Thoracic aorta (tissue), 2 donors: ENCODE measurements at places on chromosomes 7 and 10. TPM values are rescaled to one million over a fixed set of nuclear protein-coding genes. Genes with fewer than 3 reads are reported as not detected.

The ZNF722 gene
- not detected for total RNA-seq

DNA sequence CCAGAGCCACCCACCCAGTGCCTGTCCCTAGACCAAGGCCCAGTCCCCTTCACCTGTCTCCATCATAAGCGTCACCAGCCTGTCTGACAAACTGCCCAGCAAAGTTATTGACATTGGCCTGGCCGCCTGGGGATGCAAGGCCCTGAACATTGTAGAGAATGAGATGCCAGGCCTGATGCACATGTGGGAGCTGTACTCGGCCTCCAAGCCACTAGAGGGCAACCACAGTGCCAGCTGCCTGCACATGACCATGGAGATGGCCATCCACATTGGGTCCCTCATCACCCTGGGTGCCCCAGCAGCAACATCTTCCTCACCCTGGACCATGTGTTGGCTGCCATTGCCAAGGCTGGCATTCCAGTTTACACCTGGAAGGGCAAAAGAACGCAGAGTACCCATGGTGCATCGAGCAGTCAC is 63.7 kb upstream of the ANTXRL start:
- H3K36me3 ChIP-seq: no peaks in the 10 kb centered on the region
- H3K4me3 ChIP-seq: no peak overlapping the region
- H3K27ac ChIP-seq: no peak overlapping the region
- no peaks in the 10 kb centered on the region for H3K27me3 ChIP-seq
- no peaks in the 10 kb centered on the region for H3K4me1 ChIP-seq
- no peak for DNase-seq

The RADIL gene
- 6.7 TPM for total RNA-seq

- H3K27ac ChIP-seq: peak overlapping the region; percentile 77
- peaks cover 21% of the 10 kb centered on the region for H3K4me1 ChIP-seq
- no peaks in the 10 kb centered on the region for H3K36me3 ChIP-seq
- no peak for DNase-seq
- H3K27me3 ChIP-seq: no peaks in the 10 kb centered on the region
Observed at GRCh38 chr10:103232131-103232673, 13.5 kb upstream of the RPEL1 start.

DNA sequence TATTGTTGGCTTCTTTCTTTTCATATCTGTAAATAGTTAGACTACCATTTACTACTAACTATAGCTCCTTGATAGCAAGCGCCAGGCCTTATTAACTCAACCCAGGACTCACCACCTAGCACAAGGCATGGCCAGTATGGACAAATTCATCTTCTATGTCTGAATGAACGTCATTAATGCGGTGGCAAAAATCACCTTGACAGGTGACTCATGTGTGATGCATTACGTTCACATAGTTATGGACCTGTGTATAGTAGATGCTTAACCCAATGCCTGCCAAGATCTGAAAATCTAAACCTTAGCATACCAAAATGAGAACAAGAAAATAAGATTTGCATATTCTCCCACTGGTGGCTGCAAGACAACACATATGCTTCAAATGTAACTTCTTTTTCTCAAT is 300.8 kb downstream of the PARD3 start:
- no peaks in the 10 kb centered on the region for H3K4me1 ChIP-seq
- H3K27me3 ChIP-seq: no peaks in the 10 kb centered on the region
- DNase-seq: no peak

The TSPAN15 gene
- total RNA-seq: 4.7 TPM

DNA sequence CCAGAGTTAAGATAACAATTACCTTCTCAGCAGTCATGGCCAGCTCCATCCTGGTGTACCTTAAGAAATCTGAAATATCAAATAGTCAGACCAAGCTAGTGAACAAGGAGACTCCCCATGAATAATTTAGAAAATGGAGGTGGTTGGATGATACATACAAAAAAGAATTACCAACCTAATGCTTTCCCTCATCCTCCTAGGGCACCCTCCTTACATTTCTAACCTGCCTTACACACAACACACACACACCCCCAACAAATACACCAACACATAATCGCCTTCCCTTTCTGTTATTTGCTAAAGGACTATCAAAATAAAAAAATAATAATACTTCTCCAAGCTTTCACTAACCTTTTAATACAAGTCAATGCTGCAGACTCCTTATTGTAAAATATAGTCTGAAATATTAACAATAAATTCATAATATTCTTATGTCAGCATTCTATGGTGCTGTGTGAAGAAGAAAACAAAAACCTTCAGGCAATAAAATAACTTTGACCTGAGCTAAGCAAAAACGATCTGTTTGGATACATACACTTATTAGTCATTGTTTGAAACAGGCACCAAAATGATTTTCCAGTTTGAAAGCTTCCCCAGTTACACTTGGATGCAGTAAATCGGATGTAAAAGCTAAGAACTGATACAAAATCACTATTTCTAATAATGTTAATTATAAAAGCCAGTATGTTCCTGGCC is 3.4 kb downstream of the TWIST1 start:
- H3K36me3 ChIP-seq: no peaks in the 10 kb centered on the region
- peak overlapping the region; percentile 92 for H3K4me3 ChIP-seq
- peaks cover 32% of the 10 kb centered on the region for H3K4me1 ChIP-seq

The PIK3AP1 gene
- total RNA-seq: 20.2 TPM

The UNCX gene
- not detected for total RNA-seq

The CCDC172 gene
- total RNA-seq: not detected

DNA sequence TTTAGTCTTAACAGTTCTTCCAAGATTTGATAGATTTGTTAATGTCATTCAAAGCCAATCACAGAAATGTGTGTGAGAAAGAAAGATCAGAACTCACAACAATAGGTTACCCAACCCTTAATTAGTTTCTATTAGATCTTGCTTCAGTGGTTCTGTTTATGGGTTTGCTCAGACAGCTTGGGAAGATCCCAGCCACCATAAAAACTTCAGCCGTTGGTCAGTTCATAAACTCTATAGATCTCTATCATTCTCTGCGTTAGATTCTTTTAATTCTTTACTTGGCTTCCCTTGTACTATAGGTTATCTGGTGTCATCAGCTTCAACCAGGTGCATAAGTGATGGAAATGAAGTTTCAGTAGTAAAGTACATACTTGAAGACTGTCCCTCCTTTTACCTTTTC is 54.4 kb downstream of the ZNF277 start:
- no peaks in the 10 kb centered on the region for H3K4me1 ChIP-seq
- H3K36me3 ChIP-seq: no peaks in the 10 kb centered on the region
- H3K27ac ChIP-seq: no peak overlapping the region
- H3K4me3 ChIP-seq: no peak overlapping the region
- no peak for DNase-seq

DNA sequence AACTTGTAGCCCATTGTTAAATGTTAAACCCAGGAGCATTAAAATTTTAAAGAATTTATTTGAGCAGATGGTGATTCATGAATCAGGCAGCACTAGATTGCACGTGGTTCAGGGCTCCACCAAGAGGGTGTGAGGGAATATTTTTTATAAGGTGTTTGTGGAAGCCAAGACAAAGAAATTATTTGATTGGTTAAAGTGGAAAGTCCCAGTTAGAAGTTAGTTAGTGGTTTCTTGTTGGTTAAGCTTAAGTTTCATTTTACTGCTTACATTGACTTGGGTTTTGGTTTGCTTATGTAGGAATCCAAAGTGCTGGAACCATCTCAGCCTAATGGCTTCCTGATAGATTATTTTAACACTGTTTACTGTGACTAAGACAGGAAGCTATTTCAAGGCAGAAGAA is 906.2 kb downstream of the LRMDA start:
- H3K27me3 ChIP-seq: no peaks in the 10 kb centered on the region
- no peak overlapping the region for H3K4me3 ChIP-seq
- peaks cover 6% of the 10 kb centered on the region for H3K4me1 ChIP-seq
- H3K36me3 ChIP-seq: no peaks in the 10 kb centered on the region
- no peak for DNase-seq
- H3K27ac ChIP-seq: no peak overlapping the region

GRCh38 chr10:126686268-126686667 is 15.8 kb upstream of the C10orf90 start:
- H3K36me3 ChIP-seq: no peaks in the 10 kb centered on the region
- no peaks in the 10 kb centered on the region for H3K4me1 ChIP-seq
- no peak overlapping the region for H3K4me3 ChIP-seq

The HOXA10 gene
- total RNA-seq: 0.81 TPM

The ANKRD30A gene
- not detected for total RNA-seq

DNA sequence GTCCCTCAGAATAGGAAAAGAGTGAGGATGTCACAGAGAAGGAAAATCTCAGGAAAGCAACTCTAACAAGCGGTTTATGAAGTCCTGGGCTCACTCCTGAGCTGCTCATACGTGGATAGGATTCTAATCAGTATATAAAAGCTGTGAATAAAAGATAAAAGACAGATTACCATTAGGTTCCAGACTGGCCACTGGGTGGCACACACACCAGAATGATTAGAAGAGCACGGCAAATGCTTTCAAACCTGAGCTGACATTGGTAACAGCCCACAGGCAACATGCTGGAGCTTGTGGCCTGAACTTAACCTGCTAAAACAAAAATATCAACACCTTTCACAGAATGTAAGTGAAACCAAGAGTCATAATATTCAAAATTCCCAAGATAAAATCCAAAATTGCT is 370.8 kb downstream of the GRID1 start:
- H3K27me3 ChIP-seq: no peaks in the 10 kb centered on the region
- H3K36me3 ChIP-seq: no peaks in the 10 kb centered on the region
- no peak overlapping the region for H3K27ac ChIP-seq

GRCh38 chr10:114256822-114257221 is 17.8 kb downstream of the VWA2 start:
- H3K27me3 ChIP-seq: no peaks in the 10 kb centered on the region
- no peaks in the 10 kb centered on the region for H3K4me1 ChIP-seq
- DNase-seq: no peak
- no peak overlapping the region for H3K27ac ChIP-seq

The SCIN gene
- 2.0 TPM for total RNA-seq

DNA sequence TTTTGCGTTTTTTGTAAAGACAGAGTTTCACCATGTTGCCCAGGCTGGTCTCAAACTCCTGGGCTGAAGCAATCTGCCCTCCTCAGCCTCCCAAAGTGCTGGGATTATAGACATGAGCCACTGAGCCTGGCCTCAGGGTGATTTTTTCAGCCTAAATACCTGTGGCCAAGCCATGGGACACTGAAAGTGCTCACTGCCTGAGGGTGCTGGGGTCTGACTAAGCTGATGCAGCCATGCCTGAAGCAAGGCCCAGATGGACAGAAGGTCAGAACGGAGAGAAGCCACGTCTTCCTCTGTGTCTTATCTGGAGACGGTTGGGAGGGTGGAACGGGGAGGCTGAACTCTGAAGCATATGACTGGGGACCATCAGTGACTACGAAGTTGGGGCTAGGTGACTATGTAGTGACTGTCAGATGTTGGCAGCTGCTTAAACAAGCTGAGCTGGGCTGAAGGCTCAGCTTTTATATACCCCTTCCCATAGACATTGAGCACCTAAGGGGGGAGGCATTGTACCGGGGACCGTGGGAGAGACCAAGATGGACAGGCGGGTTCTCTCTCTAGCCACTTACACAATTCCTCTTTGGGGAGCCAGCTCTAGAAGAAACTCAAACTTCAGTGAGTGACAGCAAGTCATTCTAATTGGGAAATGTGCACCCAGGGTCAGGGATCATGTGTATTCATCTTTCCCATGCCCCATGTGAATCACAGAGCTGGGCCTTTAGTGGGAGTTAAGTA is 73.3 kb upstream of the HABP2 start:
- H3K27me3 ChIP-seq: no peaks in the 10 kb centered on the region
- no peak overlapping the region for H3K4me3 ChIP-seq
- no peak overlapping the region for H3K27ac ChIP-seq
- no peak for DNase-seq
- peaks cover 32% of the 10 kb centered on the region for H3K4me1 ChIP-seq

DNA sequence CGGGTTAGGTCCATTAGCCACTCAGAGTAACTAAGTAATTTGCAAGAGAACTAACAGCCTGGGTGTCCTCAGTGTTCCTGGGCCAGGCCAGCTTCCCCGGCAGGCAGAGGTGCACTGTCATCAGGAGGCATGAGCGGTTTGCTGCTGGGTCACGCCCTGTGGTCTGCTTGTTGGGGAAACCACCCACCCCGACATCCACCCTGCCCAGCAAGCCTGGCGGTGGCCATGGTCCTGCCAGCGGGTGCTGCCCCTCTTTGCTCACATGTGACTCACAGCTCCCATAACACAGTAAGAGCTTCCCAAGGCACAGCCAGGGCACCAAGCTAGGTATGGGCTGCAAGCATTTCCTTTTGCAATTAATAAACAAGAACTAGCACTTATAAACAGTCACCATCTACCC is 75.9 kb downstream of the RGS10 start:
- no peak overlapping the region for H3K27ac ChIP-seq
- H3K4me3 ChIP-seq: no peak overlapping the region
- H3K36me3 ChIP-seq: no peaks in the 10 kb centered on the region
- no peak for DNase-seq

DNA sequence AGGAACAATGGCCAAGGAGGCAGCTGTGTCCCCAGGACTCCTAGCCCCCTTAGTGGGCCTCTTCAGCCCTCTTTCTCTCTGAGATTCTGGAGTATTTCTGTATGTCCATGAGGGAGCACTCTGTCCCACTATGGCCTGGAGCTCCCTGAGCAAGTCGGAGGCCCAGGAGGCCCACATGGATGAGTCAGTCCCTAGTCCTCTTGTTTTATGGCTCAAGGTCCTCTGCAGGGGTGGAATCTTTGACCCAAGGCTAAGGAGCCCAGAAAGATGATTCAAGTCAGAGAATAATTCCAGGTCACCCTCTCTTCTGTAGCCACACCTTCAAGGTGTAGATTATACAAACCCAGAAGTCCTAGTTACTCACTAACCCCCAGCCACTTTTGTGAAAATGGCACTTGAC is 125.6 kb downstream of the PLXNA4 start:
- no peak for DNase-seq
- no peaks in the 10 kb centered on the region for H3K4me1 ChIP-seq
- no peak overlapping the region for H3K4me3 ChIP-seq
- H3K27ac ChIP-seq: no peak overlapping the region

DNA sequence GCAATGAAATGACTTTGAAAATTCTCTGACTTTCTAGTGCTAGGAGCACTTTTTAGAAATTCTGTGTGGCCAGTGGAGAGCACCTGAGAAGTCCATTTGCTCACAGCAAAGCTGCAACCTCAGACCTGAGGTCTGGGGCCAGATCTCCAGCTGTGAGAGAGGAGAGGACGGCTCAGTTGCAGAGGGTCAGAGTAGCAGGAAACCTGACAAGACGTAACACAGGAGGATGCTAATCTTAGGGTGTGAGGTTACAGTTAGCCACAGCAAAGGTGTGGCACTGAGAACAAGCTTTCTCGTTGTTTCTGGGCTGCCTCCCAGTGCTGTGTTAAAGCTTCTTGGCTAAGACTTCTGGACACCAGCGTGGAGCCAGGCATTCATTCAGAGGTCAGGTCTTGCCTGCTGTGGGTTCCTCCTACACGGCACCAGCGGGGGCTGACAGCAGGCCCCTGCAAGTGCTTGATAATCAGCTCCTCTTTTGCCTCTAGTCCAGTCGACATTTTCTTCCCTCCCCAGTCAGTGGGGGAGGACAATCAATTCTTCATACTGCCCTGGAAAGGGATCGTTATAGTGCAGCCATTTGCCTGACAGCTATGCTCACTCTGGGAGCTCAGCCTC is 435.4 kb upstream of the DPP6 start:
- no peaks in the 10 kb centered on the region for H3K4me1 ChIP-seq
- H3K27ac ChIP-seq: no peak overlapping the region
- no peak for DNase-seq
- H3K36me3 ChIP-seq: no peaks in the 10 kb centered on the region
- H3K4me3 ChIP-seq: no peak overlapping the region

The CALHM3 gene
- not detected for total RNA-seq

GRCh38 chr7:24842449-24843241 is 85.4 kb upstream of the GSDME start:
- DNase-seq: no peak
- H3K27me3 ChIP-seq: no peaks in the 10 kb centered on the region
- no peaks in the 10 kb centered on the region for H3K36me3 ChIP-seq
- H3K4me1 ChIP-seq: no peaks in the 10 kb centered on the region
- no peak overlapping the region for H3K4me3 ChIP-seq
